ENCODE measurements at places on chromosomes 5 and 9.

DNA sequence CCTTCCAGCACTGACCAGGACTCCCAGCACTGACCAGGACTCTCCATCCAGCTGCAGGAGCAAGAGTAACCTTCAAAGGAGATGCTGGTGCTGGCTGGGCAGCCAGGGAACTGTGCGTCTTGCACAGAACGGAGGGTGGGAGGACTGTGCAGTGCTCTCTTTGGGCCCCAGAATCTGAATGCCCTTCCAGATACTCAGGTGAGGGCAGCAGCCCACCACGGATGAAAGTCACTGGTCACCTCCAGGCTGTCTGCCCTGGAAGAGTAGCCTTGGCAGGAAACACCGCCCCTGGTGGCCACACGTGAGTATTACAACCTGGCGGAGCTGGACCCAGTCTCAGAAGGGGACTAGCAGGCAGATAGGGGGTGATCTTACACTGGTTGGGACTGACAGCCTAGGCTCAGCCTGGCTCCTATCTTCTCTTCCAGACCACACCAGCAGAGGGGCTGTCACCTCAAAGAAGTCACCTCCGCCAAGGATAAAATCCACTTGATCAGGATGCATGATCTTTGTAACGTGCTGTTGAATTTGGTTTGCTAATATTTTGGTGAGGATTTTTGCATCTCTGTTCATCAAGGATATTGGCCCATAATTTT, 4.8 kb upstream of the SARDH start:
- DNase-seq, result peak; percentile 70

GRCh38 chr5:15105799-15106393, 234.3 kb upstream of the ANKH start:
- no peak for DNase-seq

- DNase-seq, result no peak
These were observed 268.6 kb downstream of the NR3C1 start for GRCh38 chr5:143134900-143135299.

- DNase-seq, result no peak
These were observed 78.4 kb downstream of the EBF1 start for GRCh38 chr5:159021136-159021900.

DNA sequence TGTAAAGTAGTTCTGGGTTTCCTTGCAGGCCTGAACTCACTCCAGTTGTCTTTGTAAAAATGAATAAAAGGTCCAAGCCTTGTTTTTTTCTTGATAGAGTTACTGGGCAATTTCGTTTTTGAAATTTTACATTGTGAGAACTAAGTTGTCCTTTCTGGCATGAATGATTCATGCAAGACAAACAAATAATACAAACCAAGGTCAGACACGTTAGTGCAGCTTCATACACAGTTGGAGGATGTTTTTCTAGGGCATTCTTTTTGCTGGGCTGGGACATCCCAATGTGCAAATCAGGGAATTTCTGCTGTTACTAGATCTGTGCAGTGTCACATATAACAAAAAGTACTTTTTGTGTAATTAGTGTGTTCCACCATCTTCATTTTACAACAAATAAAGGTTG, 96.0 kb downstream of the MEGF10 start:
- DNase-seq, result no peak

DNA sequence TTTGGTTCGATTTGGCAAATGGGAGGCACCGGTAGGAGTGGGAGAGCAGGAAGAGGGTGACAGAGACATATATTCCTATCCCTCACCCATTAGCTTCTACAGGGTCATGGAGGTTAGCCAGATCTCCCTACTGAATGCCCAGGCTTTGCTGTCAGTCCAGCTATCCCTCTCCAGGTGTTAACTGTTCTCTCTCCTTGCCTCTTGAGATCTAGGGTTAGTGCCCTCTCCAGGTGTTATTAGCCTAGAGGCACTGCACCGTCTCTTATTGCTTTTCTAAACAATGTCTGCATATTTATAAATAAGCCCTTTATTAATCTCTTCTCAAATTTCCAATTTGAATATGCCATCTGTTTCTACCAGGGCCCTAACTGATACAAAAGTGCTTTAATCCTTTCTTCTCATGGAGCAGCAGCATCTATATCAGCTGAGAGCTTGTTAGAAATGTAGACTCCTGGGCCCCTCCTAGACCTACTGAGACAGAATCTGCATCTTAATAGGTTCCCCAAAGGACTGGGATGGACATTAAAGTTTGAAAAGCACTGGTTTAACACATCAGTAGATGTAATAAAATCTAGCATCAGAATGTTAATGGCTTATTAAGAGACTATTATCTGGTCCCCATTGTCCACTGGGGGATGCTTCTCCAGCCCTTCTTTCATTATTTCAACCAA, 322.5 kb upstream of the SLC24A2 start:
- no peak for DNase-seq

DNA sequence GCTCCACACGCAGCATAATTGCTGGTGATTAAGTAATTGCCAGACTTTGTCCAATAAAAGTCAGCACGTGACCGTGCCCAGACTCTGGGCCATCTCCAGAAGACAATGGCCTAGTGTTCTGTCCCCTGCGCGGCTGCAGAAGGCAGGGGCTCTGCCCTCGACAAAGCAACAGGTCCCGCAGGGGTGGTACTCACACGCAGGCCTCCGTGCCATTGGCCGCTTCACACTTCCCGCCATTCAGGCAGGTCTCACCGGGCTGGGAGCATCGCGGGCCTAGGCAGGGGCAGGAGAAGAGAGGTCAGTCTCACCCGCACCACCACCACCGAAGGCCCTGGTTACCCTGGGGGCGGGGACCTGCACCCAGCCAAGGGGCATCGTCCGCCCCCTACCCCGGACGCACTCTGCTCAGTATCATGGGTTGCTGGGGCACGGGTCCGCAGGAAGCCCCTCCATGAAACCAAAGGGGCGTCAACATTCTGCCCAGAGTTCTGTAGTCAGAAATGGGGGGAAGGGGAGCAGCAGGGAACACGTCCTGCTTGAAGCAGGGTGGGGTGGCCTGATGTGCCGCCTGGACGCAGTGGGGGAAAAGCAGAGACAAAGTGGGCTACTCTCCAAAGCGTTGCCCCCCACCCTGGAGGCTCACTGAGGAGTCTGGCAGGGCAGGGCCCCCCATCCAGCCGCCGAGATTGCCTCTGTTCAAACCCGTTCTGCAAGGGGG, 1.9 kb downstream of the NOTCH1 start:
- no peak for DNase-seq

- DNase-seq, result no peak
These were observed 591.7 kb downstream of the ZNF608 start for GRCh38 chr5:124154714-124155113.

GRCh38 chr5:54341971-54342370, 31.6 kb upstream of the ARL15 start:
- no peak for DNase-seq

DNA sequence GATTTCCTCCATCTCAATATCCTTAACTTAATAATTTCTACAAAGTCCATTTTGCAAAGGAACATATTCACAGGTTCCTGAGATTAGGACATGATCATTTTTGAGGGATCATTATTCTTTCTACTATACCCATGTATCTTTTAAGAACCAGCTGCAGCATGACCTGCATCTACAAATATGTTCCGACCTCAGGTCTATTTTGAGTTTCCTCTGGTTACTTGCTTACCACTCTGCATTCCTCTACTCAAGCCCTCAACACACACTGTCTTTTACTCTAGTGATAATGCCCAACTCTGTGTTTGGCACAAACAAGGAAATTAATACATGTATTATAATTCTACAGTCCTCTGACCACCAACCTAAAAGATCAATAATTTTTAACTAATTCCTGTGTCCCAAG, 386.1 kb downstream of the DNAH5 start:
- no peak for DNase-seq

GRCh38 chr5:121090822-121091221, 626.7 kb downstream of the PRR16 start:
- no peak for DNase-seq

DNA sequence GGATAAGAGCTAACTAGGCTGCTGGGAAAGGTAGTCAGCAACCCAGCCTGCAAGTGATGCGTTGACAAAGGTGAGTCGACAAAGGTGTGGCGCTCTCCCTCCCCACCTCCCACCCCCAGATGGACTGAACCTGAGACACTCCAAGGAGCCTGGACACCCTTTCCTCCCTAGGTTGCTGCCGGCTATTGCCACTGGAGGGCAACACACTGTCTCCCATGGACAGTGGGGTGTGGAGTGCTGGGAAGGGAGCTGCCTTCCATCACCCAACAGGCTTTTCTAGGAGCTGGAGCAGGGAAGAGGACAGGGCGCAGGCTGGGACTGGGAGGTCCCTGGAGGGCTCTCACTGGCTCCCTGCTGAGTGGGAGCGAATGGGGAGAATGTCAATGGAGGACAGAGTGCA, 75.4 kb upstream of the ARAP3 start:
- DNase-seq, result no peak

- no peak for DNase-seq
These were observed 5.0 kb downstream of the LCN1 start for GRCh38 chr9:135526089-135526729.

GRCh38 chr5:76082772-76083554, at the start of gene SV2C:
SV2C (plus strand) TSS chr5:76083383; CDS start chr5:76131751, 48,368 bp downstream.
- no peak for DNase-seq

DNA sequence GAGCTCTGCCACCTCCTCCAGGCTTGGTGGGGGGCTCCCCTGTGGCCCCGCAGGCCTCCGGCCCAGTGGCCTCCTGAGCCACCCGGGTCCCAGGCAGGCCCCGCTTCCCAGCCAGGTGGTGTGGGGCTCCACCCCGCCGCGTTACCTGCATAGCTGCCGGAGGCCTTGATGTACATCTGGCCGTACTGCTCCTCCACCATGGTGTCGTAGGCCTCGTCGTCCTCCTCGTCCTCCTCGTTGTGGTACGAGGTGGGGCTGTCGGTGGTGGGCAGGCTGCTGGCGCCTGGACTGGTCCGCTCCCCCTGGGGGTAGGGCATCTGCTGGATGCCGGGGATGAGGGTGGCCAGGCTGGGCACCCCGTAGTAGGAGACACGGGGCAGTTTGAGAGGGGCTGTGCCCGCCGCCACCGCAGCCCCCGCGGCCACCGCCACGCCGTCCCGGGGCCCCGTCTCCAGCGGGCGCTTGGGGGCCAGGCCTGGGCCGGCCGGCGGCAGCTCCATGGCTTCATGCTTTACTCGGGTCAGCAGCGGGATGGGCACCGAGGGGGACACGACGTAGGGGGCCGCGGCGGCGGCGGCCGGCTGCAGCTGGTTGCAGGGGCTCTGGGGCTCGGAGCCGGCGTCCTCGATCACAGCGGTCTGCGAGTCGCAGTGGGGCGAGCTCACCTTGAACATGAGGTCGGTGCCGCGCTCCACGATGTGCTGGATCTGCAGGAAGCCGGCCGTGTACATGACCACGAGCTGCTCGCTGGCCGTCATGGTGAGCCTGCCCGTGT, 45.4 kb downstream of the NACC2 start:
- DNase-seq, result no peak

DNA sequence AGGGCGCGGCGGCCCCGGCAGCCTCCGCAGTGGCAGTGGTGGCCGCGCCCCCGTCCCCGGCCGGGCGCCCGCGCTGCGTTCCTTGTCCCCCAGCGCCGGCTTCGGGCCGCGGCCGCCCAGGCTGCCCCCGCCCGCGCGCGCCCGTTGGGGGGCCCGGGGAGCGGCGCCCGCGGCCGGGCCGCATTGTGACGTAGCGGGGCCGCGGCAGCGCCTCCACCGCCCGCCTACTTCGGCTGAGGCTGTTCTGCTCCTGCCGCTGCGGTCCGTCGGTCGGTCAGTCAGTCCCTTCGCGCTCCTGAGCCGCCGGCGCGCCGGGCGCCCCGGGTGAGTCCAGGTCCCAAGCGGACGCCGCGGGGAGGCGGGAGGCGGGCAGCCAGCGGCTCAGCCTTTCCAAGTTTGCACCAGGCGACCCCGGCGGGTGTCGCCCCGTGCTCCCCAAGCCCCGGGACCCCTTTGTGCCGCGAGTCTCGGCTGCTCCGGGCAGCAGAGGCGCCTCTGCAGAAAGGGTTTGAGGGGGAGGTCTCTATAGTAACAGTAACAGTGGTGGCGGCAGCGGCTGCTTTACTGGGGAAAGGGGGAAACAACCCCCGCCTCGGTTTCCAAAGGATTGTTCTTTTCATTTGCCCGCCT, at the start of gene SNCAIP:
Gene SNCAIP (plus strand): TSS at position 277 of the 630 bp plus-strand sequence. CDS start 78,898 bp downstream, outside the sequence.
- DNase-seq, result no peak

- no peak for DNase-seq
These were observed 192.4 kb downstream of the SLF1 start for GRCh38 chr5:94810877-94811276.

DNA sequence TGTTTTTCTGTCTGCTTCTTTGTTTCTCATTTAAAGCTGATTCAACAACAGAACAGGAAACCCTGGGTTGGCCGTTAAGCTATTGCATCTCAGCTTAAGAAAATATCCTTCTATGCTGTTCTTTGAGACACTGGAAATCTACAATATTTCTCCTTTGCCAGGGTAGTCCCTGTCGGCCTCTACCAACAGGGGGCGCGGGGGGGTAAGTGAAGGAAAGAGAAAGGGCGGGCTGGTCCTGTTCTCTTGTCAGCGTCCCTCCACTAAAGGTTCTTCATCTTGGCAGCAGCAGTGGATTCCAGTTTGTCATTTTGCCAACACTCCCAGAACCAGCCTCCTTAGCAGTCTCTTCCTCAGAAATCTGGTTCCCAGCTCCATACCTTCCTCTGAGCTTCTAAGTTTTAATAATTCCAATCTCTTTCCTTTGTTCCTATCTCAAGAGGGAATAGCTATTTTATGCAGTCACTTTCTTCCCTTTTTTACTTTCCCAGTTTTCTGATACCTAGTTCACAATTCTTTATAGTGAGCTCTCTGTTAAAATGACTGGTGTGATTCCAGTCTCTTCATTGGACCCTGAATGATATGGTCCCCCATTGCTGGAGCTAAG, 222.3 kb downstream of the GLIS3 start:
- no peak for DNase-seq

- DNase-seq, result no peak
These were observed 173.8 kb downstream of the COL23A1 start for GRCh38 chr5:178416206-178416882.

DNA sequence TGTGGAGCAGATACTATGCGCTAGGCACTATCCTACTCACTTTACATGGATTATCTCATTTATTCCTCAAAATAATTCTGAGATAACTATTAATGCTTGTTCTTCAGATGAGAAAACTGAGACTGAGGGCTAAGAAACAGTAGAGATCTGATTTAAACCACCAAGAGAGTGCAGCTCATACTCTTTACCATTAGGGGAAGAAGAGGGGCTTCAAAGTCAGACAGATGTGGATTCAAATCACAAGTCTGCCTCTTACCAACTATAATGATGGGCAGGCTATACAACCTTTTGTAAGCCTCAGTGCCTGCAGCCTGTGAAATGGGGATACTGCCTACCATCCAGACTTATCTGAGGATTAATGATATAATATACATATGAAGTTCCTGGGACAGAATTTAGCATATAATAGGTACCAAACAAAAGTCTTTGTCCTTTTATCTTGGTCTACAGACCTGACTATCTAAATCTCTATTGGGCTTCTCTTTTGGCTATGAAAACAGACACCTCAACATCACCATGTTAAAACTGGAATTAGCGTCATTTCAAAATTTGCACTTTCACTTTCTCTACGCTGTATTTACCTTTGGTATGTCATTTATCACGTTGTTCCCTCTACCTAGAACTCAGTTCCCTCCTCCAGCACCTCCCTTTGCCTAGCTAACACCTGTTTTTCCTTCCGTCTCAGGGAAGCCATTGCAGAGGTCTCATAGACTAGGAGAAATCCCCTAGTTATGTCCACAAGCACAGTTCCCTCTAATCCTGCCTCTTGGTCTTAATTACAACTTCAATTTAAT, 13.8 kb upstream of the TMEM267 start:
- no peak for DNase-seq

All from CD4-positive, alpha-beta T cell treated with Interleukin-6 at 100 ng/mL for 8 hours (primary cell).